Breast epithelium (tissue), 4 donors: ENCODE measurements at places on chromosomes 2 and 18. TPM values are rescaled to one million over a fixed set of nuclear protein-coding genes. Genes with fewer than 3 reads are reported as not detected.

Gene FSHR
- not detected for total RNA-seq

Gene TUBB8B
- not detected for total RNA-seq

Gene RGPD4
- not detected for total RNA-seq

Gene FOXD4L1
- total RNA-seq, result not detected

Gene WDR33
- total RNA-seq, result 83.3 TPM

Gene TCF23
- not detected for total RNA-seq

DNA sequence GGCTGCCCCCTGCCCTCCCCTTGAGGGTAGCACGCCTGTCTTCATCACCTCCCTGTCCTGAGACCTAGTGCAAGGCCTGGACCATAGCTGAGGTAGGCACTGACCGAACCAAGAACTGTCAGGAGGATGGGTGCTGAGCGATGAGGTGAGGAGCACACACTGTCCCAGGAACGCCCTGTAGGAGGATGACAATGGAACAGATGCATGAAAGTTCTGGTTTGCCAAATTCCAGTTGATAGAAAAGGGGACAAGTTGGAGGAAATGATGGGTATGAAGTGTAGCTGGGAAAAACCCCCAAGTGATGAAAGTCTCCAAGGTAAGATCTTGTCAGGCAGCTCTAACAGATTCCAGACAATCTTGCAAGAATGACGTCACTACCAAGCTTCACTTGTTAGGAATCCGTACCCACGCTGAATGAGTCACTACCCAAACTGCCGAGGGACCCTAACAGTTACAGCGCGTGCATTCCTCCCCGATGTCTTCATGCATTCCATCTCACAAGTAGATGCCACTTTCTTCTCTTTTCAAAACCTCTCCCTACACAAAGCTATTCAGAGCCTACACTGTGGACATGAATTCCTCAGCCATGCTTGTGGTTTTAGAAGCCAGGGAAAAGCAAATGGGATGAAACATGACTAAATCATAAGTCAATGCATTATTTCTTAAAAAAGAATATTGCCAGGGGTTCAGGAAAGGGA lies 27.6 kb downstream of the MRPL33 start:
- H3K27ac ChIP-seq, result peak overlapping the region; percentile 78
- no peaks in the 10 kb centered on the region for H3K36me3 ChIP-seq
- no peaks in the 10 kb centered on the region for H3K27me3 ChIP-seq
- H3K4me3 ChIP-seq, result no peak overlapping the region

- H3K4me3 ChIP-seq, result no peak overlapping the region
- DNase-seq, result no peak
- H3K27ac ChIP-seq, result no peak overlapping the region
- H3K36me3 ChIP-seq, result no peaks in the 10 kb centered on the region
- no peaks in the 10 kb centered on the region for H3K27me3 ChIP-seq
These were observed 541.6 kb downstream of the SLC4A3 start for GRCh38 chr2:220168891-220169546.

DNA sequence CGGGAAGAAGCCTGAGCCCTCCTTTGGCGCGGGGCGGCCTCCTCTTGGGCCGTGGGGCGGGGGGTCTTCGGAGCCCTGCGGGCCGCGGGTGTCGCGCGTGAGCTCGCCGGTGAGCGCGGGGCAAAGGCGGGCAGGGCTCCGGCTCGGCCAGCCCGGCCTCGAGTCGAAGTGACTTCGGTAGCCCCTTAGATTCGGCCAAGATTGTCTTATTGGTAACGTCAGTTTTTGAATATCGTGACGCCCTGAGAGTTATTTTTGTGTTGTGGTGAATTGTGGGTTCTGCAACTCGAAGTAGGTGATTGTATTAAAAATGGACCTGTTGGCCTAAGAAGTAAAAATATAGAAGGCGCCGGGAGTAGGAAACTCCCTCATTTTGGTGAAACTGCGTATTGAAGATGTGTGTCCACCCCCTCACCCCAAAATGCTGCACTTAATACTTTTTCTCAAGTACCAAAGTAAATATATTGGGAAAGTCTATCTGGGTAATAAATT lies 669 bp downstream of the MARCHF7 start:
- no peaks in the 10 kb centered on the region for H3K27me3 ChIP-seq
- H3K36me3 ChIP-seq, result peaks cover 3% of the 10 kb centered on the region
- peak overlapping the region; percentile 99 for H3K27ac ChIP-seq

DNA sequence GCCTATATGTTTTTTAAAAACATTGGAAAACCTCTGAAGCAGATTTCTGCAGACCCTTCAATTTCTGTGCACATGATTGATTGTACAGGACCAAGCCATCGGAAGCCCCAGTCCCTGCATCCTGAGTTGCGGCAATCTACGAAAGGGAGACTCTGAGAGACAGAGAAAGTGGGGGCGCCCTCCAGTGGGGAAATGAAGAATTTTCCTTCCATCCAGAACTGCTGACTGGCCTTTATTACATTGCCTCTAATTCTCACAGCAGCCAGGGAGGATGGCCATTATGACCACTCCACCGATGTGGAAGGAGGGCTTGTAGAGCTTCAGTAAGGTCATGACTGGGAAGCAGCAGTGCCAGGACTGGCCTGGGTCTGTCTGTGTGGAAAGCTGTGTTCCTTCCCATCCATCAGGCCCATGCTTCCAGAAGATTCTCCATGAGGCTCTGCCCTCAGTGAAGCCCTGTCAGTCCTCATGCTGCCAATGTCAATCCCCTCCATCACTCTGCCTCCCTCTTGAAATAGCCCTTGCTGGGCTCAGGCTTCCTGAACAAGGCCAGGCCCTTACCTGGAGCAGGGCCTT lies 20.0 kb upstream of the RESP18 start:
- no peaks in the 10 kb centered on the region for H3K4me1 ChIP-seq
- H3K27ac ChIP-seq, result no peak overlapping the region
- no peaks in the 10 kb centered on the region for H3K36me3 ChIP-seq
- no peak overlapping the region for H3K4me3 ChIP-seq
- DNase-seq, result no peak
- H3K27me3 ChIP-seq, result peaks cover 24% of the 10 kb centered on the region

DNA sequence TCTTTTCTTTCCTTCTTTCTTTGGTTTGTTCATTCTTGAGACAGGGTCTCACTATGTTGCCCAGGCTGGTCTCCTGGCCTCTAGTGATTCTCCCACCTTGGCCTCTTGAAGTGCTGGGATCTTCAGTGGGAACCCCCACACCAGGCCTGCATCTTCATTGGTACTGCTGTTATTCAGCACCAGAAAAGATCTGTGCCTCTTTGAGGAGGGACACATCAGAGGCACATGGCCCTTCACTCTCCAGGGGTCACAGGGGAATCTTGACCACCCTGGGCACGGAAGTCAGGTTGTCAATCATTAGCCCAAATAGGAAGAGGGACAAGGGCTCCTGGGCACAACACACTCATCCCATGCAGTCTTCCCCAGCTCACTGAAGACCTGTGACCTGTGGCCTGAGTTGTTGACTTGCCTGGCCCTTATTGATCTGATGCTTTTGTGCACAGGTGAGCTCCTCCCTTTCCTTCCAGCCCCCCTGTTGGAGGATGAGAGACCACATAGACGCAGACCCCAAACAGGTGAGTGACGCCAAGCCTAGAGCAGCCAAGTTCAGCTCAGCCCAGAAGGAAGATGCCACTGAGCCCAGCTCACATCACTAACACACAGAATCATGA lies 33.0 kb upstream of the ODC1 start:
- H3K27me3 ChIP-seq, result peaks cover 8% of the 10 kb centered on the region
- H3K36me3 ChIP-seq, result no peaks in the 10 kb centered on the region
- no peak overlapping the region for H3K27ac ChIP-seq
- DNase-seq, result no peak
- no peak overlapping the region for H3K4me3 ChIP-seq

DNA sequence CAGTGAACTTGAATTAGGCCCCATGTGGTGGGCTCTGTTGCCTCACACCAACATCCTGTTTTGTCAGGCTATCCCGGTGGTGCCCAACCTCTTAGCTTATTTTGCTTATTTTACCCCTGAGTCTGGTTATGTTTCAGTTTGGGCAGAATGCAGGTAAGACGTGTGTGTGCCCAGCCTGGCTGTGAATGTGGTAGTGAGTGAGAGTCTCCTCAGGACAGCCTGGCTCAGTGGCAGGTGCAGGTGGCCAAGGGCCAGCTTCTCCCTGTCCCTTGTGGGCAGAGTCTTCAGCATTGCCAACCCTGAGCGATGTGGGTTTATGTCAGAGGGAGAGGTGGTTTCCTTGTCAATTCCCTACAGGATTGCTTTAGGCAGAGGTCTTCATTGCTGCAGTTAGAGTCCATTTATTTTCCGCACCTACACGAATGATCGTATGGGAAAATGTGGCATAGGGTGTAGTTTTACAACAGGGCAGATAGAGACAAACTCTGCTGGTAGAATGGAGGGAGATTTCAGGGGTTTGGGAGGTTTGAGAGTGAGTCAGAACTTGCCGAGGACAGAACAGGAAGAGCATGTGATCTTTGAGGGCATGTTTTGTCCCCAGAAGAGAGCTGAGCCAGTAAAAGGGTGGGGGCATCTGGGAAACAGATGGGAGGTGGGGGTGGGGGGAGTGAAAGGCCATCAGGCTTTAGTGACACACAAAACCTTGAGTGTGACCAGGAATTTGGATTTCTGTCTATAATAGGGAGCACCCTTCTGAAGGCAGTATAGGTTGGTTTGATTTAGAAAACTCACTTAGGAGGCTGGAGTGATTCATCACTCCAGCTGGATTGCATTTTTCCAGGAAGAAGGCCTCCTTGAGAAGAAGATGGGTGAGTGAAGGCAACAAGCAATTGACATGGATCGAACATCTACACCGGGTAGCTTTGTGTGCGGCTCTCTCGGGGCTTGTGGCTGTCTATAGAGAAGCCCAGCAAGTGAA lies 156.2 kb upstream of the CELF4 start:
- no peaks in the 10 kb centered on the region for H3K27me3 ChIP-seq
- H3K27ac ChIP-seq, result no peak overlapping the region
- DNase-seq, result no peak
- H3K36me3 ChIP-seq, result no peaks in the 10 kb centered on the region
- no peaks in the 10 kb centered on the region for H3K4me1 ChIP-seq

- no peak overlapping the region for H3K27ac ChIP-seq
- peak; percentile 24 for DNase-seq
- H3K4me3 ChIP-seq, result no peak overlapping the region
- no peaks in the 10 kb centered on the region for H3K27me3 ChIP-seq
- H3K4me1 ChIP-seq, result no peaks in the 10 kb centered on the region
These were observed 31.3 kb downstream of the ANKMY1 start for GRCh38 chr2:240526521-240526920.

- H3K36me3 ChIP-seq, result no peaks in the 10 kb centered on the region
- peak; percentile 63 for DNase-seq
- H3K27me3 ChIP-seq, result no peaks in the 10 kb centered on the region
- H3K4me3 ChIP-seq, result no peak overlapping the region
These were observed 178.6 kb downstream of the ZBTB7C start for GRCh38 chr18:48230467-48231113.

DNA sequence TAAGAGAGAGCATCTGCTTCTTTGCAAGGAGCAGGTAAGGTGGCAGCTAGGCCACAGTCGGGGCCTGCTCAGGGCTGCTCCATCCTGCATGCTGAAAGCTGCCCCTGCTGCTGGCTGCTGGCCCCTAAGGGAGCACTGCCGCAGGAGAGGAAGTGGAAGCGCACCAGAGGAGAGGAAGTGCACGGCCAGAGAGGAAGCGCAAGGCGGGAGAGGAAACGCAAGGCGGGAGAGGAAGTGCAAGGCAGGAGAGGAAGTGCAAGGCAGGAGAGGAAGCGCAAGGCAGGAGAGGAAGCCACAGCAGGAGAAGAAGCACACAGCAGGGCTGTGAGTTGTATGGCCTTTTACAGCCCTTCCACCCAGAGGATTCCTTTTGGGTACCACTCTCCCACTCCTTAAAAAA lies 539.0 kb upstream of the TNP1 start:
- peaks cover 4% of the 10 kb centered on the region for H3K4me1 ChIP-seq
- no peak overlapping the region for H3K4me3 ChIP-seq
- H3K36me3 ChIP-seq, result no peaks in the 10 kb centered on the region

DNA sequence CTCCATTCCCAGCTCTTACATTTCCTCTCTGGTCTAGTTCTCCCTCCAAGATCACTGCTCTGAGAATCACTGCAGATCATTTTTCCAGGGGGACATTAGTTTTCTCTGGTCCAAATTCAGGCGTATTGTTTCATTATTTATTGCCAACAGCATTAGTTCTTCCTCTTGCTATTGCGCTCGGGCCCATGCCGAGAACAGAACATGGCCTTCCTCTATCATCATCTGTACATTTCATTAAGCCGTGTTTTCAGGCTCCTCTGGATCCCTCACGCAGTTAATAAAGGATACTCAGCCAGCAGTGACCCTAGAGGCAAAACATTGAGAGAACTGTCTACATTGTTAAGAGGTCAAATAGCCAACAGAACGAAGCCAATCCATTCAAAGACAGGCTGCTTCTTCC lies 63.9 kb downstream of the CCBE1 start:
- no peak overlapping the region for H3K27ac ChIP-seq
- no peaks in the 10 kb centered on the region for H3K27me3 ChIP-seq
- no peaks in the 10 kb centered on the region for H3K36me3 ChIP-seq
- no peak overlapping the region for H3K4me3 ChIP-seq
- DNase-seq, result no peak

GRCh38 chr2:119240311-119241204 lies 16.9 kb downstream of the STEAP3 start:
- H3K27me3 ChIP-seq, result no peaks in the 10 kb centered on the region
- DNase-seq, result peak; percentile 53
- peak overlapping the region; percentile 65 for H3K27ac ChIP-seq
- H3K36me3 ChIP-seq, result no peaks in the 10 kb centered on the region
- peaks cover 10% of the 10 kb centered on the region for H3K4me1 ChIP-seq
- H3K4me3 ChIP-seq, result no peak overlapping the region

DNA sequence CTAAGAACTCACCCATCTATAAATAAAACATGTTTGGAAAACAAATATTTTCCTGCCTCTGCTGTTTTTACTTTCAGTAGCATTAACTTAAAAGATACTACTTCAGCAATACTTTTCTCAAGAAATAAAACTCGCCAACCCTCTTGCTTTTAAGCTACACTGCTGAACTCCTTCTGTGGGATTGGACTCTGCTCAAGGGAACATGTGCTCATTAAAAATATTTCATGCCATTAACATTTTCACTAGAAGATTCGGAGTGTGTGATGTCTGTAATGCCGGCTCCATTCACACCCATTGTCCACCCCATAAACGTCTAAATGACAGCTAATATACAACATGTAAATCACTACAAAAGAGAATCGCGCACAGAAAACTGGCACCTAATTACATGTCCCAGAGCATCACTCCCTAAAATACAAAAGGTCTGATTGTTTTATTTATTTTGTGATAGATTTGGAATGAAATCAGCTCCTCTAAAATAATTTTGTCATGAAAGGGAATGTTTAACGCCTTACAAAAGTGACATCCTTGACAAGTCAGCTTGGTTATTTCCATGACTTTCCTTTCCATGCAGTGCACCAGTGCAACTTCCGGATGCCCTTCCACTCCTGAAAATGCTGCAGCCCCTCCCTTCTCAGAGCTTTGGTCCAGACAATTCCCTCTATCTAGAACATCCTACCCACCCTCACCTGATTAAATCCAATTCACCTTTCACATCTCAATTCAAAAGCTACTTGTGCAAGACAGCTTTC lies 73.1 kb downstream of the ANKRD44 start:
- no peaks in the 10 kb centered on the region for H3K36me3 ChIP-seq
- H3K27me3 ChIP-seq, result no peaks in the 10 kb centered on the region
- no peak overlapping the region for H3K4me3 ChIP-seq
- H3K4me1 ChIP-seq, result no peaks in the 10 kb centered on the region

DNA sequence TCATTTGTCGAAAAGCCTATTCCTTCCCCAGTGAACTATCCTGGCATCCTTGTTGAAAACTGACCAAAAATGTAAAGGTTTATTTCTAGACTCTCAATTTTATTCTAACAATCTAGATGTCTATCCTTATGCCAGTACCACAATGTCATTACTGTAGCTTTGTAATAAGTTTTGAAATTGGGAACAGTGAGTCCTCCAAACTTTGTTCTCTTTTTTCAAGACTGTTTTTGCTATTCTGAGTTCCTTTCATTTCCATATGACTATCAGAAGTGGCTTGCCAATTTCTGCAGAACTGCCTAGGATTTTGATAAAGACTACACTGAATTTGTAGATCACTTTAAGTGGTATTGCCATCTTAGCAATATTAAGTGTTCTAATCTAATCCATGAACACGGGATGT lies 9.7 kb downstream of the STARD7 start:
- H3K36me3 ChIP-seq, result peaks cover 4% of the 10 kb centered on the region
- no peak overlapping the region for H3K4me3 ChIP-seq
- DNase-seq, result no peak
